Activated CD4-positive, alpha-beta T cell treated with anti-CD3 and anti-CD28 coated beads, Interleukin-2, amount 10 ng/mL, durations not matched to agents 7 days and 5 days (primary cell): ENCODE measurements at places on chromosomes 16 and 17. TPM values are rescaled to one million over a fixed set of nuclear protein-coding genes. Genes with fewer than 3 reads are reported as not detected.

DNA sequence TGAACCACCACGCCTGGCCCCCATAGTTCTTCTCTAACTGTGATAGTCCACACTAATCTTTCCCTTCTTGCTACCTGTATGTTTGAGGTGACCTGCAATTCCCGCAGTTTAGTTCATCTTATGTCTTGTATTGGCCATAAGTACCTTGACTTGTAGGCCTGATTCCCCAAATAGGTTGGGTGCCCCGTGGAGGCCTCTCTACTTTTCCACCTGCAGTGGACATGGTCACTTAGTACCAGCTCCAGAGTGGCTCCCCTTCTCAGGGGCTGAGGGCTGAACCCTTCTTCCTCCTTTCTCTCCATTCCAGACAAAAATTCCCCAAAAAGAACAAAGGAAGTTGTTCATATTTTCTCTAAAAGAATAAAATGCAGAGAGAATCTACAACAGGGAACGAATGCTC lies 33.5 kb upstream of the CES5A start:
- DNase-seq = no peak
- H3K27me3 ChIP-seq = no peaks in the 10 kb centered on the region
- no peak overlapping the region for H3K27ac ChIP-seq

DNA sequence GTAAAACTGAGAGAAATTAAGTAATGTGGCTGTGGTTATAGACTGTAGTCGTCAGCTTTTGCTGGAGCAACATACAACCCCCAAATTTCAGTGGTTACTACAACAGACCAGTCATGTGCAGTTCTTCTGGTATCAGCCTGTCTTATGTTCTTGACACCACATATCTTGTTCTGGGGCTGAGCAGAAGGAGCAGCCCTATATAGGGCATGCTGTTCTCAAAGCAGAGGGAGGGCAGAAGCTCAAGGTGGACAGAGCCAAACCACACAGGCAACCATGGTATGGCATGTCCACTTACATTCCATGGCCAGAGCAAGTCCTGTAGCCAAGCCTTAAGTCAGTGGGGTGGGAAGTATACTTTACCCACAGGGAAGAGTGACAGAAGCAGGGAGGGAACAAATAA lies 7.7 kb downstream of the PRKAR1A start:
- H3K4me3 ChIP-seq = no peak overlapping the region
- H3K27me3 ChIP-seq = no peaks in the 10 kb centered on the region
- H3K36me3 ChIP-seq = peaks cover 70% of the 10 kb centered on the region
- no peak overlapping the region for H3K27ac ChIP-seq

- no peak overlapping the region for H3K27ac ChIP-seq
- H3K36me3 ChIP-seq = no peaks in the 10 kb centered on the region
- DNase-seq = no peak
- H3K27me3 ChIP-seq = no peaks in the 10 kb centered on the region
Measured at GRCh38 chr16:2142942-2143877, 5.2 kb upstream of the RAB26 start.

Gene ACAP1
- total RNA-seq = 727 TPM

DNA sequence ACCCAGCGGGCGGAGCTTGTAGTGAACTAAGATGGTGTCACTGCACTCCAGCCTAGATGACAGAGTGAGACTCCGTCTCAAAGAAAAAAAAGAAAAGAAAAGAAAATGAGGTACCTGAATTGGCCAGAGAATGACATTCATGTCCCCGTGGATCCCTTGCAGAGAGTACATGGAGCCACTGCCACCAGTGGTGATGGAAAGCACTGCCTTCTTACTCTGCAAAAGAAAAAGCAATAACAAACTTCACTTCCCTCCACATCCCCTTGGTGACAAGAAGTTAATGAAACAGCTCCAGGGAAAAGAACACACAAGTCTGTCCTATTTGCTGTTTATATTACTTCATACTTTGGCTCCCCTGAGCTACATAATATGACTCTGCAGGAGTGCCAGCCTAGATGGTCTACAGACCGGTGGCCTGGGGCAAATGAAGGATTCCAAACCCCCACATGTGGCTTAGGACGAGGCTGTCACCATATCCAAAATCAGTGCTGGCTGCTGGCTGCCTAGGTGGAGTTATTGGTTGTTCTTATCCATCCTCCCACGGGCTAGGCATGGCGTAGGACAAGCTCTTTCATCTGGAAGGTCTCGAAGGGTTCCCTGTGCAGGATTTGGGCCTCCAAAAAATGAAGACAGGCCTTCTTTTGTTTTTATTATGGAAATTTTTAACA lies 13.3 kb downstream of the NQO1 start:
- no peak overlapping the region for H3K27ac ChIP-seq
- DNase-seq = peak; percentile 2
- no peaks in the 10 kb centered on the region for H3K27me3 ChIP-seq
- peaks cover 3% of the 10 kb centered on the region for H3K4me1 ChIP-seq

Gene WSCD1
- total RNA-seq = not detected

GRCh38 chr17:7119314-7119713 lies 4.7 kb upstream of the ASGR2 start:
- peaks cover 5% of the 10 kb centered on the region for H3K4me1 ChIP-seq
- peak overlapping the region; percentile 36 for H3K27ac ChIP-seq
- no peak overlapping the region for H3K4me3 ChIP-seq
- no peak for DNase-seq
- no peaks in the 10 kb centered on the region for H3K36me3 ChIP-seq

- peaks cover 73% of the 10 kb centered on the region for H3K36me3 ChIP-seq
- no peak for DNase-seq
- peaks cover 85% of the 10 kb centered on the region for H3K4me1 ChIP-seq
- peak overlapping the region; percentile 83 for H3K4me3 ChIP-seq
- H3K27me3 ChIP-seq = no peaks in the 10 kb centered on the region
Measured at GRCh38 chr17:80792373-80792781, 199.3 kb upstream of the CHMP6 start.

Gene TEKT5
- total RNA-seq = not detected

Gene RPGRIP1L
- 4.9 TPM for total RNA-seq

Gene CDH5
- not detected for total RNA-seq
